RCC 7860 (cell line): ENCODE measurements at places on chromosomes 3 and 15.

- no peak for DNase-seq
These were observed 524.2 kb downstream of the NLGN1 start for GRCh38 chr3:173921732-173922131.

DNA sequence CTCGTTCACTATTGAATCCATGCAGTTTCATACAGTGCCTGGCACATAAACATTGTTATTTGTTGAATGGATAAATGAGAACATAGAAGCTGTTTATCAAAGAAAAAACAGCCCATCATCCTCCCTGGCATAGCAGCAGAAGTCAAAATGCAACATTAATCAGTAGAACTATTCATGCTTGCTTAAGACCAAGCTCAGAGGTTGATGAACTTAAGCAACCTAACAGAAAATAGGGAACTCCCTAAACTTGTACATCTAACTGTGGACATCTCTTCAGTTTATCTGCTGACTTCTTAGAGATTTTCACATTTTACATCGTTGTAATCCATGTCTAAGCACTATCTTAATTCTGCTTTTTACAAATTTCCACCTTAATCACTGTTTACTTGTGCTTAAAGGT is 29.2 kb downstream of the SENP8 start:
- no peak for DNase-seq

DNA sequence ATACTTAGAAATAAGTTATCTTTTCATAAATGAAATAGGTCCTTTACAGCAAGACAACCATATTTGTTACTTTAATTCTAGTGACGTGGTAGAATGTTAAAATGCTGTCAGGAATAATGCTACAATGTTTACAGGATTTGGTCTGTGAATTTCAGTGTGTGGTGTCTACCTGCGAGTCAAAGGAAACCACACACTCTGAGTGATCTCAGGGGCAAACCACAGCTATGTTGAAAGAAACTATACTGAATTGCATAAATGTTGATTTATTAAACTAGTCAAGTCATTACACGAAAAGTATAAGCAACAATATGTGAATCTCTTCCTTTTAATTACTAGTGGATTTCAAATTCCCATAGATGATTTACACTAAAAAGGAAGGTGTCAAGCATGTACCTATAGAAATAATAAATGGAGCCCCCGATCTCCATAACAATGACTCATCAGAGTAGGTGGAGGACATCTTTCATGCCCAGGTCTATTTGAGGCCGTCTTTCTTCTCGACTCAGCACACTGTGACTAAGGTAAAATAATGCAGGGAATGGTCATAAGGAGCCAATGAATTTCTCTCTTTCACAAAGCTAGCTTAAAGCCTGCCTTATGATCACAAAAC is 463.0 kb downstream of the ERC2 start:
- no peak for DNase-seq

DNA sequence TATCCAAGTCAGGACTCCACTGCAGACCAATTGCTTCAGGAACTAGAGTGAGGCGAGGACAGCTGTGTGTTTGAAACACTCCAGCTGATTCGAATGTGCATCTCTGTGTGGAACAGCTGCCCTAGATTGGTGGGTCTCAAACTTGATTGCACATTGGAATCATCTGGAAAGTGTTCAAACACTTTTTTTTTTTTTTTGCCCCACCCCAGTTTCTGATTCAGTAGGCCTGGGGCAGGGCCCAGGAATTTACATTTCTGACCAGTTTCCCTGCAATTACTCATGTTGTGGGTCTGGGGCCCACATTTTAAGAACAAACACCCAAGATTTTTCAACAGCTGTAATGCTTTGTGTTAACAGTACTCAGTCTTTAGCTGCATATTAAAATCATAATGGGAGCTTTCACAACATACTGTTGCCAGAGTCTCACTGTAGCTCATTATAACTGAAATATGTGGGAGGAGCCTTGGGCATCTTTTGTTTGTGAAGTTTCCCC is 156.6 kb downstream of the NR1D2 start:
- no peak for DNase-seq

DNA sequence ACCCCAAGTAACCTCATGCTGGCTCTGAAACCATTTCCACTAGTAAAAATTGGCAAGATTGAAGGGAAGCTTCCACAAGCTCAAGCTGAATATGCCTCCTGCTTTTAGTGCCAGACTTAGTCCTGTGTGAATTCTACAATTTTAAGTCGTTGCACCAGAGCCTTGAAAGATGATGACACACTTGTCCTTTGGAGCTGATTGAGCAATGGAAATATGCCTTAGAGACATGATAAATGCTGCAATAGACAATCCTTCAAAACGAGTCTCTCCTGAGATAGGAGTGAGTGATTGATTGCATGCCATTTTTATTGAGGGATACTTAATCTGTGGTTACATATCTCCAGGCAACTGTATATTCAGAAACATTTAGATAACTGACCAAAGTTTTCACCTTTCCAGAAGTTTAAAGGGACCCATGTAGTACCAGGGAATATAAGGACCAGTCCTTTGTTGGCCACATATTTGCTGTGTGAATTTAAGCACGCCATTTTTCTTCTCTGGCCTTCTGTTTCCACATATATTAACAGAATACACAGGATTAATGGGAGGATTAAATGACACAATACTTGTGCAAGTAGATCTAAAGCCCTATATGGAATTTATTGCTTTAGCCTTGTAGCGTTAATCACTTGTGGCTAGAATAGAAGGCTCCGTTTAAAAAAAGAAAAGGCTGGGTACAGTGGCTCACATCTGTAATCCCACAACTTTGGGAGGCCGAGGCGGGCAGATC is 65.1 kb downstream of the PPARG start:
- no peak for DNase-seq

DNA sequence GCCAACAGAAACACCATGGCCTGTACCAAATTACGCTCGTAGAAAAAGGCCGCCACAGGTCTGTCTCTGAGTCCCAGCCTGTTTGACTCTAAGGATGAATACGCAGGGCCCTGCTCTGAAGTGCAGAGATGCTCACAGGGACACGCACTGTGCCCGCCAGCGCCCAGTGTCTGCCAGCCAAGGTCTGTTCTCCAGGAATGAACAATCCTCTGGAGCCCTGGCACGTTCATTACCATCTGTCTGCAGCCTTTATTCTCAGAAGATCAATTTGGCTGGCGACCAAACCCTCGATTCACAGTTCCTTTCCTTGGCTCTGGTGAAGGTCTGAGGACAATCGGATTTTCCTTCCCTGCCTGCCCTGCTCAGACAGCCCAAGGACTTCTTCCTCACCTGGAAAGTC is 66.3 kb downstream of the NIPA2 start:
- no peak for DNase-seq

DNA sequence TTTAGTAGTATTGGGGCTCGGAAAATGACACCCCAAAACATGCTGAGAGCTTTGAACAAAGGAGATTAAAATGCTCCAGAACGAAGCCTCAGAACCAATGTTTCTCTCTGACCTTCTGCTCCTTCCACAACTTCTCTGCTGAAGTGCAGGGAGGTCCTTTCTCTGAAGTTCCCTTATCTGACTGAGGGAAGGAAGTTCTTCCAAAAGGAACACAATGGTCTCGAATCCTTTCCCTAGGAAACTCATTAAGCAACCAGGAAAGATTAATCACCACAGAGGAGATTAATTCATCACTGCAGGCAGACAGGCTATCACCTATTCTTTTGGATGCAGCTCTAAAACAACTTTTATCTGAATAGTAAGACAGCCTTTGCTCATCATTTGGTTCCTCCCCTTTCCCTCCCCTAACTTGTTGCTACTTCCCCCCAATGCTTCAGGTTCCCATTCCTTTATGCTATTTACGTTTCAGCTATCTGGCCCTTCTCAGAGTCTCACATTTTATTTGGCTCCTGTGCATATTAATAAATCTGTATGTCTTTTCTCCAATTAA is 18.2 kb upstream of the WDR49 start:
- DNase-seq: no peak

- no peak for DNase-seq
These were observed 56.9 kb downstream of the SLC9A9 start for GRCh38 chr3:143791386-143791785.

- no peak for DNase-seq
These were observed 149.6 kb downstream of the OPA1 start for GRCh38 chr3:193742628-193743027.

DNA sequence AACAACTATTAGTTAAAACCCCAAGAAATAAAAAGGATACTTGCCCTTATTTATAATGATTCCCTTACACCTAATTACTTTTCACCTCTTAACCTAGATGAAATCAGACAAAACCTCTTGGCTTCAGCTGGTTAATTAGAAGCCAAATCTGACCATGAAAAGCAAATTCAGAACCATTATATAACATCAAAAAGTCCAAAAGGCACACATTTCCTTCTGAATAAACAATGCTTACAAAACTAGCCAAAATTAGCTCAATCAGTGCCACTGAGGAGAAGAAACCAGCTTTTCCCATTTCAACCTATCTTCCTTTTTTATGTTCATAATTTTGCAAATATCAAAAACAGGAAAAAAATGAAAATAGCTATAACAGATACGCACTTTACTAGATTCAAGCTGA is 3.2 kb downstream of the EHHADH start:
- no peak for DNase-seq

- DNase-seq: no peak
These were observed 104.3 kb upstream of the TMC3 start for GRCh38 chr15:81478354-81478753.

GRCh38 chr15:89107984-89108383 is 19.7 kb downstream of the ABHD2 start:
- no peak for DNase-seq

DNA sequence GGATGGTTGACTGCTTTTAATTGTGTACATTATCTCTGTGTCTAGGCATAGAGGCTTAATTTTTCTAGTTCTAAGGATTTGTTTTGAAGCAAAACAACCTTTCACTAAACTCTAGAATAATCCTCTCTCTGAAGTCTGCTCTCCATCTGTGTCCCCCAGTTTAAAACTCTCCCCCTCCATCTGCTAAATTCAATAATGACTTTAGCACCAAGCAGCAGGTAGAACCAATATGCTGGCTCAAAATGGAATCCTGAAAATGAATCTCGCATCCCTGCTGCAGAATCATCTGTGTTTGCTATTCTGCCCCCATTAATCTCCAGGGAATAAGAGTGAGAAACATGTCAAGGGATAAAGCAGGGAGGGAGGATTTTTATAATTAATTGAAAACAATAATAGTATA is 111.8 kb downstream of the TUSC7 start:
- no peak for DNase-seq

DNA sequence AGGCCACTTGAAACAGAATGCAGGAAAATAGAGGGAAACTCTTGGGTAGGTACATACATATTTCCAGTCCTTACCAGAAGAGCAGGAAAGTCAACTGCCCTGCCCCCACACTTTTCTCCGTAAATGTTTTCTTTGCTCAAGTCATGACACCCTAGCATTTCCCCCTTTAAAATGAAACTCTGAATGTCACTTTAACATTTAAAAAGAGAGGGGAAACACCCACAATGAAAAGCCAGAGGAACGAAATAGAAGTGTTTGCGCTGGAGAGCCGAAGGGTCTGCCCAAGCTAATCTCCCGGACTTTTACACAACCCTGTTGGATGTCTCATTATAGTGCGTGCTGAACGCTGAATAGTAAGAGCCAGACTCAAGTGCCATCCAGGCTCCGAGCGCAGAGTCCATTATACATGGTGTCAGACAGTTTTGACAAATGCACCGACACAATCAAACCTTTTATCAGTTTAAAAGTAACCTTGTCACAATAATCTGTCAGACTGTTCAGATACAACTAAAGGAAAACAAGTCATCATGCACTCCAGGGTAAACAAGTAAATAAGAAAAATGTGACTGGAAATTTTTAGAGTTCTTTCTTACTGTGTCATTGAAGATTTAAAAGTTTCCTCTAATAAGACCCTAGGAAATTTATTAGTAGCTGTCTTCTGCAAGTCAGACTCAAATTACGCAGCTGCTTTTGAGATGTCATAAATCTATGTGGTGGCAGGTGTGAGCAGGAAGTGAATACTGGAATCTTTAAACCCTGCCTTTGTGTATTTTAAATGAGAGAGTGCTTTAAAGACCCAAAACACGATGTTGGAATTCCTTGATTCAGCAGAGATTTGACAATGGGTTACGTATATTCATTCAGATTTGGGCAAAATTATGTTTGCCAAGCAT is 159.8 kb downstream of the RBMS3 start:
- DNase-seq: no peak

- DNase-seq: no peak
These were observed 98.7 kb downstream of the KCNMB2 start for GRCh38 chr3:178634975-178635374.

DNA sequence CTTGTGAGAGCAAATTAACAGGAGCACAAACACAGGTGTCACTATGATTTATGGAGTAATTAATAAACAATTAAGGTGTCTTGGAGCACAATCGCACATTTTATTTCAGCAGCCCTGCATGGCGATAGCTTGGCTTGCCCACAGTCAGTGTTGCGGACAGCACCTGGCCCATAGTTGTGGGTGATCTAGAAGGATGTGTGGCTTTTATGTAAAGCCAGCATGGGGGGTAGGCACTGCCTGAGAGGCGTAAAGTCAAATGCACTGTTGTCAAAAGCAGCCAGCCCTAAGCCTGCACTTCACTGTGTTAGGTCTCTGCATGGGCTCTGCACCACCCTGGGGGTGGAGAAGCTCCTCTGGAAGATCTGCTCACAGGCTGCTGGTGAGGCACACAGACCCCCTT is 177.4 kb upstream of the PPP2R3A start:
- DNase-seq: no peak

DNA sequence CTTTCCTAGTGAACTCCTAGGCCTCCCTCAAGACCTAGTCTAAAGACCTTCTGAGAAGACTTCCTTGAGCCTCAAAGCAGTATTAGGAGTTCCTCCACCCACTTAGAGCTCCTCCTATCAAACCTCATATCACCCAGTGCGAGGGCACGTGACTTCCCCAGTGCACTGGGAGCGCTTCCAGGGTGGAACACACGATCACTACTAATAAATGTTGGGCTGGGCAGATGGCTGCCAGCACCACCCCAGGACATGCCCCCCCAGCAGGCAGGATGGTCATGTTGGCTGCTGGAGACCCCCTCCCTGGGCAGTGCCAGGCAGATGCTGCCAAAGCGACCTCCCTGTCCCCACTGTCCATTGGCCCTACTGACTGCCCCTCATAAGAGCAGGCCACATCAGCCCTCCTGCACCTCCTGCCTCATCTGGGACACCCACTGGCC is 8.5 kb upstream of the PLXND1 start:
- DNase-seq: no peak

GRCh38 chr3:157051055-157051454 is 108.9 kb downstream of the CCNL1 start:
- DNase-seq: no peak

- no peak for DNase-seq
These were observed 128.8 kb upstream of the LMOD3 start for GRCh38 chr3:69251078-69251805.

- DNase-seq: no peak
These were observed 659.5 kb upstream of the CADM2 start for GRCh38 chr3:84299329-84299728.

GRCh38 chr3:145939431-145939830 is 221.6 kb downstream of the PLOD2 start:
- no peak for DNase-seq

GRCh38 chr3:62376906-62377877 is 3.8 kb upstream of the FEZF2 start:
- no peak for DNase-seq

- no peak for DNase-seq
These were observed 630.5 kb downstream of the TBL1XR1 start for GRCh38 chr3:176566757-176567156.
